ENCODE measurements at places on chromosomes 11 and 22. TPM values are rescaled to one million over a fixed set of nuclear protein-coding genes. Genes with fewer than 3 reads are reported as not detected.

Gene ANKRD49
- 29.3 TPM for polyA plus RNA-seq

Gene MMP1
- polyA plus RNA-seq = 5.5 TPM

Gene ISX
- polyA plus RNA-seq = 74.1 TPM

DNA sequence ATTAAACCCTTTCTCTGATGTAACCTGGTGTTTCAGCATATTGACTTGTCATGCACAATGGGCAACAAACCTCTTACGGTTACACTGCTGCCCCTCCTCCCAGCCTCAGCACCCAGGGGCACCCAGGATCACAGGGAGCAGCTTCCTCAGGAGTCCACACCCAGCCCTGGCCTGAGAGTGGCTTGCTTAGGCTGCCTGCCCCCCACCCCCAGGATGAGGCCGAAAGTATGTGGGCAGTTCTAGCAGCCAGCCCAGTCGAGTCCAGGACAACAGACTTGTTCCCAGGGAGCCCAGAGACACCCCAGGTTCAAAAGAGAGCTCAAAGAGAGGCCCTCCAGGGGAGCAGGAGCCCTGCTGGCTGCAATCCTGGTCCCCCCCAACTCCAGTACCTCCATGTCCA is 108.1 kb upstream of the THY1 start:
- peak; percentile 60 for DNase-seq

DNA sequence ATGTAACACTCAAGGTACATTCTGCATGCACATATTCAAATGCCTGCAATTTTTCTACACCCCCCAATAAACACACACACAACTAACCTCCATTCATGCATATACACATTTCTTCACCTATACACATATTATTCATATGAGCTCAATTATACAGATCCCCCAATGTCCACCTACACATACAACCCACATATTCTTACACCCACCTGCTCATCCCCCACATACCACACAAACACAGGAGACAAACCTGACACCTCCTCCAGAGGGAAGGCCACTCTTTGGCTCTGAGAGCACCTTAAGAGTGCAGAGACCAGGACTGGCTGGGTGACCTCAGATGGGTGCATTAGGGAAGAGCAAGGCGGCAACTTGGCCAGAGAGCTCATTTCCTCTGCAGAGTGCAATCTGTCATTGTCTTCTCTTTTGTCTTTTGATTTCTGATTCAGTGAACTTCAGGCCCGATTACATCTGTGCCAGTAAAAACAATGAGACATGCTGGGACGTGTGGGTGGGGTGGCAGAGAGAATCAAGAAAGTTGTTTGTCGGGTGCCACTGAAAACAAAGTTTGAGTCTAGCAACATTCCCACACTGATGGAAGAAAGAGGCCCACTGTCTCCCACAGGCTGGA is 208.4 kb downstream of the NXPE2 start:
- DNase-seq = no peak

DNA sequence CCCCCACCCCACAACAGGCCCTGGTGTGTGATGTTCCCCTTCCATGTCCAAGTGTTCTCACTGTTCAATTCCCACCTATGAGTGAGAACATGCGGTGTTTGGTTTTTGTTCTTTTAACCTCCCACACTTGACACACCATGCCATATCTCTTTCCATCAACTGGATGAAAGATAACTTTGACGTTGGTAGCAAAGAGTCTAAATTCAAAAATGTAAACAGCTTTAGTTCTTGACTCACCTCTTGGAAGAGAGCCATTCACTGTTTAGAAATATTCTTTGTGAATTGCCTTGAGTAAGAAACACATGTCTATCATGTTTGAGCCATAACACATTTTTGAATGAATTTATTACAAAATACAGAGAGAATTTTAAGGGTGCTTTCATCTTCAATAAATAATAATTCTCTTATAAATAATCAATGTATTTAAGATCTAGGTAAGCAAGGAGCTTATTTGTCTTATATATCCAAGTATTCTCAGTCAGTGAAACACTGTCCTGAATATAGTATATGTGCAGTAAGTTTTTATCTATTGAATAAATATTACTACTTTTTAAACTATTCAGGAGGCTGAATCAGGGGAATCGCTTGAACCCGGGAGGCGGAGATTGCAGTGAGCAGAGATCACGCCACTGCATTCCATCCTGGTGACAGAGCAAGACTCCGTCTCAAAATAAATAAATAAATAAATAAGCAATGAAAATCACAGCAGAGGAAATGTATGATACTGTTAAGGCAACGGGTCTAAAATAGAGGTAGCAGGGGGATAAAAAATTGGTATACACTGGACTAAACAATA is 6.7 kb downstream of the CARD18 start:
- DNase-seq = no peak

GRCh38 chr11:59208956-59209355 is 3.8 kb downstream of the MPEG1 start:
- no peak for DNase-seq

DNA sequence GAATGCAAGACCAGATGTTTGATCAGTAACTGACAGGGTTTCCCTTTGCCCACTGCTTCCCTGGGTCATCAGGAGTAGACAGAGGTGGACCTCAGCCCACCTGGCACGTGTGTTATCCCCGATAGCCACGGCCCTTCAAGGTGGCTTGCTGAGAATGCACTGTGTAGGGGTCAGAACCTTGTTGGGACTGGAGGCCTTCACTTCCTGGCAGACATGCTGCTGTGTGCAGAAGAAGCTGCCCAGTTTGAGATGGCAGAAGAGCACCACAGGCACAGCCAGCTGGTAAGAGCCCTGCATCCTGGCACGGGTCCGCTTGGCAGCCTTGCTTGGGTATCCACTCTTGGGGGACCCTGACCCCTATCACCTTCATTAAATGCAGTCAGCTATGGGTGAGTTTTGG is 81.8 kb downstream of the SFI1 start:
- DNase-seq = no peak

DNA sequence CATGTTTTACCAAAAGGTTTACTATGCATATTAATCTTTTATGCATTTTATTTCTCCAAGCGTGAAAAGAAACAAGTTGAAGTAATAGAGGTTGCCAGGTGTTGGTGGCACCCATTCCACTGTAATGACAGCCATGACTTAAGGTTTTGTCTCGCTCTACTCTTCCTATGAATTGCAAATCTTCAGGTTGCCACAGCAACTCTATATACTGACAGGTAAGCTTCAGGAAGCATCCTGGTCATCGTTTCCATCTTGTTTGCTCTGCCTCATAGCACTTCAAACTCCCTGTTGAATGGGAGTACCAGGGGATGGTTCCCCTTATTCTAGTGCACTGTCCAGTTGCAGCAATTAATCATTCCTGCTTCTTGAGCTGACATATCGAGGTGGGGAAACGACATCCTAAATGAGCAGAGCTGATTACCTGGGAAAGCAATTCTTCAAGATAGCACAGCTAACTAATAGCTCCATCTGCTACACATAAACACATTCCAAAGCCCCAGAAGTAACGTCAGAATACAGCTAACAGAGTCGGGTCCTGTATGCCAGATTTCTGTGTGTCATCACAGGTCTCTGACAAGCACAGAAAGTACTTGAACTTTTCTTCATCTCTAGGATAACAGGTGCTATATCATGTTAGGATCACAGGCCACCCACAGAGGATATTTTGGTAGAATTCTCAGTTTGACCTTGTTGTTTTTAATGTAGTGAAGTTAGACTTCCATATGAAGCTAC is 80.3 kb downstream of the CADM1 start:
- DNase-seq = no peak

Measured in large intestine (tissue), 12 donors.